ENCODE measurements at places on chromosomes 11 and 22.

DNA sequence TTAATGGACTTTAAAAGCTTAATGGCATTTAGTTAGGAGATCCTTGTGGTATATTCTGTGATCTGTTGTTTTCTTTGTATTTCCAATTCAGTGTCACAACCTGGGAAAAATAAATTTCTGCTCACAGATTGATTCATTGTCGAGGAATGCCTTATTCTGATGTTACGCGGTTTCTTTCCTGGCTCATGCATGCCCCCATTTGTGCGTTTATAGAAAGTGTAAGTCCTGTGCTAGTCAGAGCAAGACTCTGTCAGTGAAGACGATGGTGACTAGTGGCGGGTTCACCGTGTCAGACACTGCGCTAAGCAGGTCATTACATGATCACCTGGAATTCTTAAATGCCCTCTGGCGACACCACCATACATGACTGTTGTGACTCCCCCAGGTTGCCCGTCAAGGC, 169.4 kb downstream of the TBC1D22A start:
- no peak for DNase-seq

GRCh38 chr22:28031383-28031922, 112.4 kb upstream of the PITPNB start:
- DNase-seq, result no peak

DNA sequence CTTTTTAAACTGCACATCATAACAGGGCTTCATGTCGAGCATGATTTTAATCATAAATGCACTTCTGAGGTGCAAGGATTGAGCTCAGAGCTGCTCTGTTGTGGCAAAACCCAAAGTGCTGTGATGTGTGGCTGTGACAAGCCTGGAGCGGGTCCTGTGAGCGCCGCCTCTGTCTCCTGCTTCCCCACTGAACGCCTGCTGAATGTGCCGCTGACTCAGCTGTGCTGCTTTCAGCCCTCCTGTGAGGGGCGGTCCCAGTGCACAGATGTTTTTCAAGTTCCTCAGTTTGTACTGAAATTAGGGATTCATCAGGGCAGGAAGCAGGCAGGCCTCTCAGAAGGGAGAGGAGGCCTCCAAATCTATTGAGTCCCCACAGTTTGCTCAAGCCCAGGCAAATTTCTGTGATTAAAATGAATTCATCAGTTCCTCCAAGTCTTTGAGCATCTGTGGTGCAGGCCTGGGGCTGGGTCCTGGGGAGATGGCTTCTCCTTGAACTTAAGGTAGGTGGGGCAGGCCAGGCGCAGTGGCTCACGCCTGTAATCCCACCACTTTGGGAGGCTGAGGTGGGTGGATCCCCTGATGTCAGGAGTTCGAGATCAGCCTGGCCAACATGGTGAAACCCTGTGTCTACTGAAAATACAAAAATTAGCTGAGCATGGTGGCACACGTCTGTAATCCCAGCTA, 3.0 kb upstream of the GTSE1 start:
- DNase-seq, result no peak

- no peak for DNase-seq
Observed at GRCh38 chr11:78138291-78138690, 1.1 kb downstream of the ALG8 start.

DNA sequence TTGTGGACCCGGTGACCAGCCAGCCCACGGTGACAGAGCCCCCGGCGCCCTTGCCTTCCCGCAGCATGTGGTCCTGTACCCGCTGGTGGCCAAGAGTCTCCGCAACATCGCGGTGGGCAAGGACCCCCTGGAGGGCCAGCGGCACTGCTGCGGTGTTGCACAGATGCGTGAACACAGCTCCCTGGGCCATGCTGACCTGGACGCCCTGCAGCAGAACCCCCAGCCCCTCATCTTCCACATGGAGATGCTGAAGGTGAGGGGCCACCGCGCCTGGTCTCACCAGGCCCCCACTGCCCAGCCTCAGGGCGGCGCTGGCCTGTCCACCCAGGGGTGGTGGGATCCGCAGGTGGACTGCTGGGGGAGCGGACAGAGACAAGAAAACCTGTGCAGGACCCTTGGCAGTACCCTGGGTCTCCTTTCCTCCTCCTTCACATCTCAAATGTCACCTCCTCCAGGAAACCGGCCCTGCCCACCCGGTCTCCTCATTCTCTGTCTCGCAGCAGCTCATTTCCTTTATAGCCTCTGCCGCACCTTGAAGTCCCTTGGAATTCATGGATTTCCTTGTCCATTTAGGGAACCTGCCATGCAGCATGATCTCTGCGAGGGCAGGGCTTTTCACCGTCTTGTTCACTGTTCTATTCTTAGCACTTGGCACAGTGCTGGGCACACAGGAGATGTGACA, 6.5 kb downstream of the AIP start:
- no peak for DNase-seq

DNA sequence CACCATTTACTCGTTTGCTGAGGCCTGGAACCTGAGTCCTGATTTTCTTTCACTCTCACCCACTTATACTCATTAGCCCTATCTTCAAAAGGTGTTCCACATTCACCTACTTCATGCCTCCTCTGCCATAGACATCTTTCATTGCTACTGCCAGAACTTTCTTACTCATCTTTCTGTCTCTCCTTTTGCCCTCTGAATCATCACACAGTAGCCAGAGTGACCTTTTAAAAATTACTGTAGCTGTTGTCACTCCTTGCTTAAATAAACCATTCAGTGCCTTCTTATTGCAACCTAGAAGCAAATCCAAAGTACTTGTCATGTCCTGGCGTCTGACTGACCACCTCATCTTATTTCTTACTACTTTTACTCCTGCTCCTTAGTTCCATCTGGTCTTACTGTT, 38.2 kb downstream of the ATXN10 start:
- no peak for DNase-seq

DNA sequence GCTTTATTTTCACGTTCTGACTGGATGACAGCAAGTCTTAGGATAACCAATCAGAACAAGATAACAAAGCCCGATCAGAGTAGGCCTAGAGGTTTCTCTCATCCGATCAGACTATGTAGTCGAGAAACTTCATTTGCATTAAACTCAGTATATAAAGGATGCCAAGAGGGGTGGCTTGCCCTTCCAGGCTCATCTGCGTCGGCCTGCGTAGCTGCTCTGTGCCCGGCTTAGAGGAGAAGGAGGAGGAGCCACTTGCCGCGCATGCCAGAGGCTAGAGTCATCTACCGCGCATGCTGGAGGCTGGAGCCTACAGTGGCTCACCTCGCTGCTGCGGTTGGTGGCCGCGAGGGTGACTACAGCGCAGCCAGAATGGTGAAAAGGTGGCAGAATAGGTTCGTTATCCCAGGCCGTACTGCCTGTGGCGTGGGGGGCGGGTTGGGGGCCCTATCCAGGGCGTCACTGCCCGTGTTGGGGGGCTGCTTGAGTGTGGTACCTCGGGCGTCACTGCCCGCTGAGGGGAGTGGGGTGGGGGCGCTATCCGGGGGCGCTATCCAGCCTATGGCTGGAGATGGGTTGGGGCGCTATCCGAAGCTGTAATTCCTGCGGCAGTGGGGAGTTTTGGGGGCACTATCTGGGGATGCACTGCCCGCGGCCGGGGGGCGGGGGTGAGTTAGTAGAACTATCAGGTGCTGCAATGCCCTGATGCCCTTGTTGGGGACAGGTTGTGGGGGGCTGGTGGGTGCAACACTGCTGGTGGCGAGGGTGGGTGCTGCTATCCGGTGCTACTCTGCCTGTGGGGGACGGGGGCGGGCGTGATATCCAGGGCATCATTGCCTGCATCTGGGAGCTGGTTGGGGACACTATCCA, at the start of gene RFPL2:
TSS of gene RFPL2 (minus strand) at position 218 of the 867 bp plus-strand sequence. CDS start 2,622 bp downstream, outside the sequence.
- no peak for DNase-seq

DNA sequence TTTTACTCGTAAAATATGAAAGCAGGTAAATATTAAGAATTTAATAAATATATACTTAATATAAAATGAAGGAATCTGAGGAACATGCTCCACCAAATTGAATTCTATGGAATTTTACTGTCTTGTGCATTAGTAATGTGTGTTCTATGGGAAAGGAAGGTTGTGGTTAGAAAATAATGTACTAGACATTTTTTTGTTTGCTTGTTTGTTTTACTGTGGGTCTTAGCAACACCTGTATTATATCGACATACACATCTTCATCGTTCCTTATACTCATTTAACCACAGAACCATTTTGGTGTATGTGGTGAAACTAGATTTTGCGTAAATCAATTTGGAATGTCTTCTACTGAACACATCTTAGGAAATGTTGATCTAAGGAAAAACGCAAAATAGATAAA, 114.1 kb upstream of the MTMR2 start:
- no peak for DNase-seq

Measured in H54 (cell line).